ENCODE measurements at places on chromosomes 16 and 17. TPM values are rescaled to one million over a fixed set of nuclear protein-coding genes. Genes with fewer than 3 reads are reported as not detected.

DNA sequence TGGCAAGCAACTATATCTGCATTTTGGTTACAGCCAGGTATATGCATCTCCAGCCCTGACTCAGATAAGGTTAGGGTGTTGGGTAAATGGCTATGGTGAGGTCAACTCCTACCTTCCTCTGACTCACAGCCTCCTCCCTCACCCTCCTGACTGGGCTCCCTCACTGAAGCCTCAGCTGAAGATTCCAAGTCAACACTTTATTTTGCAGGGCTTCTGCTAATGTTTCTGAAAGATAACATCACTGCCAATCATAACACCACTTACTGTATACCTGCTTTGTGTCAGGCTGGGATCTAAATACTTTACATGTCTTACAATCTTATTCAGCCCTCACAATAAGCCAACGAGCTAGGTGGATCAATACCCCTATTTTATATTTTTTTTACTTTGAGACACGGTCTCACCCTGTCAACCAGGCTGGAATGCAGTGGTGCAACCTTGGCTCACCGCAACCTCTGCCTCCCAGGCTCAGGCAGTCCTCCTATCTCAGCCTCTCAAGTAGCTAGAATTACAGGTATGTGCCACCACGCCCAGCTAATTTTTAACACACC is 47.8 kb upstream of the GCSH start:
- DNase-seq: no peak

GRCh38 chr17:8142887-8143580 is 9.2 kb downstream of the PER1 start:
- peak; percentile 42 for DNase-seq

DNA sequence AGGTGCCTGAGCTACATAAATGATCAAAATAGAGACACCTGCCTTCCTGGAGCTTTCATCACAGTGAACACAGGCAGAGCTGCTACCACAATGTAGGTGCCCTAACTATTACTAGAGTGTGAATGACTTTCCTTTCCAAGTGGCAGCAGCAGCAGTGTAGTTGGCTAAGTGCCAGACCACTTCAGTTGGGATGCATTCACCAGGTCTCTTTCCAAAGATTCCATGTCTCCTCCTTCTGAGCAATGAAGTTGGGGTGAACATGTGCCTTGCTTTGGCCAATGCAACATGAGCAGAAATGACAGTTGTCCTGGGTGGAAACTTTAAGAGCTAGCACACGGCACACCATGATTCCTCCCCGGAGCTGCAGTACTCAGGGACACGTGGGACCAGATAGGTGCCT is 23.3 kb upstream of the CACNG4 start:
- no peak for DNase-seq

- no peak for DNase-seq
These were observed 96.2 kb downstream of the RTN4RL1 start for GRCh38 chr17:1928976-1929375.

Gene TSNAXIP1
- total RNA-seq: 1.2 TPM
